ENCODE measurements at places on chromosomes 5 and 9. TPM values are rescaled to one million over a fixed set of nuclear protein-coding genes. Genes with fewer than 3 reads are reported as not detected.

SPATA9 gene
- total RNA-seq: not detected

GDF9 gene
- total RNA-seq: 0.94 TPM

GABBR2 gene
- not detected for total RNA-seq

ROR2 gene
- total RNA-seq: 0.37 TPM

DNA sequence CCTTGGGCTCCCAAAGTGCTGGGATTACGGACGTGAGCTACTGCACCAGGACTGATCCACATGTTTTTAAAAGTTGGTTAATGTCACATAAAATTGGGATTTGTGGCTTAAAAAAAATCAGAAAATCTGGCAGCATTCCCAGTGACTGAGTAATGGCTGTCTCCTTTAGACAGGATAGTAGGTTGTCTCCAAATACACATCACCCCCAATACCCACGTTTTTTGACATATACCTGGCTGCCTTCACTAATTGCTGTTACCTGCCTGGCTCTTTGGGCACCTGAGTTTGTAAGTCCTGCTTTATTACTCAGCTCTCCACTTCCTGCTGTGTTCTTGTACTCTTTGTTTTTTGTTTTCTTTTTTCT is 84.8 kb downstream of the KDM4C start:
- no peak for DNase-seq

DNA sequence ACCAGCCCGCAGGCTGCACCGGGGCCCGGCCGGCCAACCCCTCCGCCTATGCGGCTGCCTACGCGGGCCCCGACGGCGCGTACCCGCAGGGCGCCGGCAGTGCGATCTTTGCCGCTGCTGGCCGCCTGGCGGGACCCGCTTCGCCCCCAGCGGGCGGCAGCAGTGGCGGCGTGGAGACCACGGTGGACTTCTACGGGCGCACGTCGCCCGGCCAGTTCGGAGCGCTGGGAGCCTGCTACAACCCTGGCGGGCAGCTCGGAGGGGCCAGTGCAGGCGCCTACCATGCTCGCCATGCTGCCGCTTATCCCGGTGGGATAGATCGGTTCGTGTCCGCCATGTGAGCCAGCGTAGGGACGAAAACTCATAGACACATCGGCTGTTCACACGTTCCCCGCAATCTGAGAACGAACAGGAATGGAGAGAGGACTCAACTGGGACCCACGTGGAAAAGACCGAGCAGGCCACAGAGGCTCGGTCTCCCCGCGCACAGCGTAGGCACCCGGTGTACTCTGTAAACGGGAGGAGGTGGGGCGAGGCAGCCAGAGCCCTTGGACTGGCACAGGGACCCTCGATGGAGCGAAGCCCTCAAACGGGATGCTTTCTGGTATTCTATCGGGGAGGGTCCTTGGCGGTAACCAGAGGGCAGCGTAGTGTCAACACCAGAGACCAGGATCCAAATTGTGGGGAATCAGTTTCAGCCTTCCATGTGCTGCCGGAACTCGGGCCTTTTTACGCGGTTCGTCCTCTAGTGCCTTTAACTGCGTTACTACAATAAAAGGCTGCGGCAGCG is 1.9 kb downstream of the FOXE1 start:
- DNase-seq: no peak

DNA sequence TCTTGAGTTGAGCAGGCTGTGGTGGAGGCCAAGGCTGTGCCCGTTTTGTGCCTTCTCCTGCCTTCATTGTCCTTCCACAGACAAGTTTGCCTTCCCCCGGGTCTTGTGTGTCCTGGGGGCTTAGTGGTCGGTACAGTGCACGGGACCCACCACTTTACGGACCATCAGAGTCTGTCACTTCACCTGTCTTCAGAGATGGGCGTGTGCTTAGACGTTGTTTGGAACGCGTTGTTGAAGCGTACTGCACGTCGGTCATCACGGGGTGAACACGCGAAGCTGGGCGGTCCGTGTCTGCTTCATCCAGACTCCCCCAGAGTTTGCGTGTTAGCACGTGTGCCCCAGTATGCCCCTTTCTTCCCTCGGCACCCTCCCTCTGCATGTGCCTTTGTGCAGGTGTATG is 24.8 kb downstream of the CEP72 start:
- DNase-seq: no peak

DNA sequence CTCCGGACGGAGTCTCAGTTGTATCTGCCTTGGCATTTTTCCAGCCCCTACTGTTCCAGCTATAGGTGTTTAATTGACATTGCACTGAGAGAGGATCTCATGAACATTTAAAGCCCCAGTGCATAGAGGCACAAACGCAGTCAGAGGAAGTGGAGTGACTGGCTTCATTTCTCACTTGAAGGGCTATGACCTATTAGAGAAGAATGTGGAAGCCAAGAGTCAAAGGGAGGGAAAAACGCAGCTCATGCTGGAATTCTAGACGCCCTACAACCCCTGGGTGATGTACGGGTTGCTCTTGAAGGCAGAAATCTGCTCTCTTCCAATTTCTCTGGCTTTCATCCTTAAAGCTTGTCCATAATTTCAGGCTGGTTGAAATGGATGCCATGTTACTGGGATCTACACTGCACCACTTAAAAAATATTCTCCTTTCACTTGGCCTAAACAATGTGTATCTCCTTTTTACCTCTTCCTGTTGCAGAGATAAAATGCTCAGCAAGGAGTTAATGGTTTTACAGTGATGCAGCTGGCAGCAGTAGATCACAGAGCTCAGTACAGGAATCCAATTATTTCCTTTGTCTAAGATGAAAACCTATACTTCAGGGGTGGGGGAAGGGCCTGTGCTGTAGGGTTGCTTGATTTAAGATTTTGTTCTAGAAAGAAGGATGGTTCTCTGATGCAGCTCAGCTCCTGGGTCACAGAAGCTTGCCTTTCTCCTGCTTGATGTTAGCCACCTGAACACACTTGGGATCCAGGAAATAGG is 61.8 kb upstream of the MAMDC2 start:
- no peak for DNase-seq

DNA sequence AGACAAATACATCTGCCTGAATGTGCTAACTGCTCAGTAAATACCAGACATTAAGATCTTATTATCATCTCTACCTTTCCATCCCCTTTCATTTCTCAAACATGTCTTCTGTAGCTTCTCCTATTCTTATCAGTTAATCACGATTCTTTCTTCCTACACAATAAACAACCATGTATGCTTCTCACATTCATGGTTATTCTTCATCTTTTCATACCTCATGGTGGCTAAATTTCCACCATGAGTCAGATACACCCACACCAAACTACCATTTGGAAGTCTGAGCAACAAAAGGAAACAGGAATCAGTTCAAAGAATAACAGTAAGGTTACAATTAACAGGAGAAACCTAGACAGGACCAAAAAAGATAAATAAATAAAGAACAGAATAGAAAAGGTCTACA is 7.7 kb downstream of the ZNF622 start:
- DNase-seq: no peak

GRCh38 chr5:97874491-97874890 is 691.4 kb upstream of the RIOK2 start:
- DNase-seq: no peak

- no peak for DNase-seq
Observed at GRCh38 chr9:125343518-125344275, 82.1 kb downstream of the GAPVD1 start.

- no peak for DNase-seq
Observed at GRCh38 chr9:116080561-116080960, 73.0 kb upstream of the PAPPA start.

- no peak for DNase-seq
Observed at GRCh38 chr9:74138182-74138581, 359.0 kb upstream of the RORB start.

- DNase-seq: no peak
Observed at GRCh38 chr9:4691795-4692194, 12.4 kb downstream of the CDC37L1 start.
